Activated T-helper 9 cell treated with anti-CD3 and anti-CD28 coated beads, Interleukin-2, amount 50 U/mL, for 16 hours (primary cell): ENCODE measurements at places on chromosomes 3 and 15.

DNA sequence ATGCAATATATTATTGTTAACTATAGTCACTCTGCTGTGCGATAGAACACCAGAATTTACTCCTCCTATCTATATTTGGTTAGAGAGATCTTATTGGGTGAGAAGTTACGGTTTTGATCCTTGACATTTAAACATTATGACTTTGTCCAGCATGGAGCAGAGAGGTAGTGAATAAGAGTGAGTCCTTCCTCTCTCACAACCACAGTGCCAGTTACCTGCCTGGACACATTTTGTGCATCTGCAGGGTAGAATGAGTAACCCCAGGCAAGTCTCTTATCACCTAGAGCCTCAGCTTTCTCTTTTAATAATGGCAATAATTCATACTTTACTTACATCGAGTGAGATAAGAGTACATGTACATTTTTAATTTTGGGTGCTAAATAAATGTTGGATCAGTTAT is 24.1 kb downstream of the KAT2B start:
- DNase-seq: no peak

GRCh38 chr3:8537440-8537839 is 35.8 kb downstream of the LMCD1 start:
- no peak for DNase-seq

- no peak for DNase-seq
Measured at GRCh38 chr3:33732394-33732793, 14.3 kb upstream of the CLASP2 start.

GRCh38 chr3:9183811-9184460 is 65.5 kb downstream of the SRGAP3 start:
- DNase-seq: no peak

GRCh38 chr15:77819851-77820728 is 187.4 kb upstream of the LINGO1 start:
- no peak for DNase-seq

GRCh38 chr15:63502137-63502766 is 2.1 kb upstream of the USP3 start:
- no peak for DNase-seq

DNA sequence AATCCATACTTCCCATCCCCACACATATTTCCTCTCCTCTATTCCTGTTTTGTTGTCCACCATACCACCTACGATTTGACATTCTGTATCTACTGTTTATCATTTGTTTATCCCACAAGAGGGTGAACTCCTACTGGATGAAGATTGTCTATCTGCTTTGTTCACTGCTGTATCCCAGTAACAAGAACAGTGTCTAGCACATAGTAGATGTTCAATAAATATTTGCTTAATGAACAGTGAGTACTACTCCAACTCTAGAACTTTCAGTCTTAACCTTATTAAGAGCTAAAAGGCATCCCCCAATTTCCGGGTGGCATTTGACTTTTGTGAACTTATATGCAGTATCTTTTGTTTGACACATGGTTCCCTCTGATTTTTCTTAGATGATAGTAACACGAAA is 1.3 kb downstream of the PYGO1 start:
- no peak for DNase-seq

DNA sequence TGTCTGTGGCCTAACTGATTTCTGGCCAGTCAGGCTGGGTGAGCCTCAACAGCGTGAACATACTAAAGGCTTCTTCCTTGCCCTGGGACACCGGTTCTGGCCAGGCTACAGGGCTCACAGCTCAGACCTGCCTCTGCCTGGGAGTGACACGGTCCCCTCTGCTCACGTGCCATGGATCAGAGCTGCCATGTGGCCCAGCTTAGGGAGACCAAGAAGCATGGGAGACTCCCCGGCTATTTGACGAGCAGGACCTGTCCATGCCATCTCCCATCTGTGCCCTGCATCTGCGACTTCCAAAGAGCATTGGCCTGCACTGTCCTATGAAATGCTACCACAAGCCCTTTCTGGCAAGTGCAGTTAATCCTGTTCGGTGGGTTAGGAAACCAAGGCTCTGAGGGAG is 57.4 kb downstream of the APBA2 start:
- no peak for DNase-seq

DNA sequence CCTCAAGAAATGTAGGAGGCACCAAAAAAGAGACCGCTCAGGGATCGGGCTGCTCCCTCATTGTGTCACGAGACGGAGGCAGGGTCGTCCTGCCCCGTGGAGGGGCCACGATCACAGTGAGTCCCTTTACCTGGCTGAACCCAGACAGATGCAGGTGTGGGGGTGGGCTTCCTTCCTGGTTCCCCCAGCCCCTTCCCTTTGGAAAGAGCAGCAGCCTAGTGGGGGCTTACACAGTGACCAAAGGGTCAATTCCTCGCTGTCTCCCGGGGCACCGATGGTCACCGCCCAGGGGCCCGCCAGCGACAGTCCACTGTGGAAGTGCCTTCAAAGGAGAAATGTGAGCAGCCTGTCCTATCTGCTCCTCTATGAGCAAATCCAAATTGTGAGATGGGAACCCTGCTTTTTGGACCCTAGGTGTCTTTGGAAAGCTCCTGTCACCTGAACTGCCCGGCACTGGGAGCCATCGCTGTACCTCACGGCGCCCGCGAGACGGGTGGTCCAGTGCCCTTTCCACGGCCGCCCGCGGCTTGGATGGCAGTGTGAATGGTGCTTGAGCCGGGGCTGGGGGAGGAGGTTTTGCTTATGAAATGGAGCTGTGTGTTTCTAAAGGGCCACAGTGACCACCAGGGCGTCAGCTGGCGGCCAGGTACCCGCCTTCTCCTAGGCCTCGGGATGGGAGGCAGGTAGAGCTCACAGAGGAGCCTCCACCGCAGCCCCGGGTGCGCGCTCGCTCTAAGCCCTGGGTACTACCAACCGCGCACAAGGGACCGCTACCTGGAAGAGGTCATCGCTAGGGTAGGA is 155.7 kb downstream of the KLF13 start:
- DNase-seq: no peak

DNA sequence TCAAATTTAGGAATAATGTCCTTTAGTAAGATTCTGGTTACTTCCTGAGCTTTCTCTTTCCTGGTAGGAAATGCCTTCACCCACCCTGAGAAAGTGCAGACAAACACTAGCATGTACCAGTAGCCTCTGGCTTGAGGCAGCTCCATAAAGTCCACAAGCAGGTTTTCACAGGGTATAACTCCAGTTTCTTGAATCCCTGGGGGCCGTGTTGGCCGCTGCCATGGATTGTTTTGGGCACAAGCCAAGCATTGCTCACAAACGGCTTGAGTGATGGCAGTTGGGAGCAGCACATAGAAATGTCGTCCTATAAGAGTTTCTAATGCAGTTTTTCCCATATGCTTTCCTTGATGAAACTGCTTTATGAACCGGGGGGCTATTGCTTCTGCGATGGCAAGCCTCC is 164.1 kb downstream of the STXBP5L start:
- DNase-seq: no peak
